ENCODE measurements at places on chromosomes 7 and 10.

GRCh38 chr10:84047258-84048010, 91.9 kb upstream of the GHITM start:
- DNase-seq: no peak

- DNase-seq: no peak
Observed at GRCh38 chr10:7475939-7476338, 65.1 kb upstream of the SFMBT2 start.

DNA sequence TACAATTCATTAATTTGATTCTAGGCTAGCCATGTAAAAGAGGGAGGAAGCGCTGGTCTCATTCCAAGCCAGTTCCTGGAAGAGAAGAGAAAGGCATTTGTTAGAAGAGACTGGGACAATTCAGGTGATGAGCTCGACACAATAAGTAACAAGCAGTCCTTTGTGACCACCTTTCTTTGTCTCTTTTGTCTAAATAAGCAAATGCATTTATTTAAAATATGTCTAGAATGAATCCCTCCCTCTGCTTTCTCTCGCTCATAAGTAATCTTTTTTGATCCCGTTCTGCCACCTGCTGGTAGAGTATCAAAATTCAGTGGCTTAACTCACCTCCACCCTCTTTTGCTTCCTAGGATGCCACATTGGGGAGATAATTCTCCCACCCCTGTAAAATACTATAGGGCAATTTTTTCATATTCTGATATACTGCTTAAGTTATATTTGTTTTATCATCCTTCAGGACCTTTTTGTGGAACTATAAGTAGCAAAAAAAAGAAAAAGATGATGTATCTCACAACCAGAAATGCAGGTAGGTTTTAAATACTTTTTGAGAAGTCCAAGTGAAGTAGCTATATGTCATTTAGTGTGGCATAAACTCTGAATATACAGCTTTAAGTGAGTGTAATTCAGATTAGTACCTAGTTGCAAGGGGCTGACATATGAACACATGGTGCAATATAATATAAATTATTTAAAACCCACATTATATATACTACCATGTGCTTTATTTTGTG, 91.5 kb downstream of the GSDME start:
- DNase-seq: peak; percentile 80

DNA sequence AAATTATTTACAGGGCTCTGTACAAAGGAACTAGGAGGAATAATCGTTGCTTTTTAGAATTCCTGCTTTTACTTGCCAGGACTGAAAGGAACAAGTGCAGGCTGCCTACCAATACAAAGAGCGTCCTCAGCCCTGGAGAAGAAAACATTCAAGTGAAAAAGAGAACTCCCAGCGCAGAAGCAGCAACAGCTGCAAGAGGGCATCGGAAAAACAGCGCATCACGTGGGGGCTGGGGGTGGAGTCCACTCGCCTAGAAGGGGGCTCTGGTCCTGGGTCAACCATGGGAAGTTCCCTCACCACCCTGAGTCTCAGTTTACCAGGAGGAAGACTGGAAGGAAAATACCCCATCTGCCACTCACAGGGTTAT, 385 bp upstream of the C10orf90 start:
- no peak for DNase-seq

- DNase-seq: no peak
Observed at GRCh38 chr7:121202834-121203233, 126.0 kb upstream of the WNT16 start.

- DNase-seq: no peak
Observed at GRCh38 chr10:80739328-80739727, 201.6 kb downstream of the SH2D4B start.

- DNase-seq: no peak
Observed at GRCh38 chr7:42236976-42237810, at the start of gene GLI3. Gene GLI3, minus strand, starts transcription at chr7:42237209. Its CDS starts 13,956 bp downstream, at chr7:42223253.

GRCh38 chr10:71646037-71646436, 73.5 kb downstream of the C10orf105 start:
- DNase-seq: no peak

DNA sequence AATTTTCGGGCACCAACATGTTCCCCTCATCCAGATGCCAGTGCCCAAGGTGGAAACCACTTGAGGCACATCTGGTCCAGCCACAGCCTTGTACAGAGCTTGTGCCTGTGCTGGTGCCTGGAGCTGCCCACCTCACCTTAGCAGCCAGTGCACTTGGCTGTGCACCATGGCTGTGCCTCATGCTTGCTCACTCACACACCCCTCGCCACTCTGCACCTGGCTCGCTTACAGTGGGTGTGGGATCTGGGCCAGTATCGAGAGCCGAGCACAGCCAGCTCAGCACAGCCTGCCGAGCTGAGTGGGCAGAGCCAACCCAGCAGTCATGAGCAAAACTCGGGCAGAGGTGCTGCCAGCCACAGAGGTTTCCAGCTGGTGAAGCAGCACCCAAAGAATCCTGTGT, 139.9 kb upstream of the NUPR2 start:
- DNase-seq: no peak

DNA sequence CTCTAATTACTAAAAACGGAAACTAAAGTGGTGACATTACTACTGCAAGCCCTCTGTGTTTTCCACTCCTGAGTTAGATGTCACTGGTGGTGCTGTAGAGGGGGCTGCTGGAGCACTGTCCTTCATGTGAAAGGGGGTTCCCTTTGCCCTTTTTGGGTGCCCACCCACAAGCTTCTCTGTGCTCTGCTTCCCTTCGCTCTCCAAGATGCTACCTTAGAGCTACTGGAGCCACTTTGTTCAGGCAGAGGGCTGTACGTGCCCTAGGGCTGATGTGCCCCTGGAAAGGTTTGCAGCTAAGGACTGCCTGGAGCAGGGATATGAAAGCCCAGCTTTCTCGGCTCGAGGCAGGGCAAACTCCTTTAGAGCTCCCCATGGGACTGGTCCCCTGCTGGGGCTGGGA, 28.3 kb downstream of the EMX2 start:
- DNase-seq: no peak

DNA sequence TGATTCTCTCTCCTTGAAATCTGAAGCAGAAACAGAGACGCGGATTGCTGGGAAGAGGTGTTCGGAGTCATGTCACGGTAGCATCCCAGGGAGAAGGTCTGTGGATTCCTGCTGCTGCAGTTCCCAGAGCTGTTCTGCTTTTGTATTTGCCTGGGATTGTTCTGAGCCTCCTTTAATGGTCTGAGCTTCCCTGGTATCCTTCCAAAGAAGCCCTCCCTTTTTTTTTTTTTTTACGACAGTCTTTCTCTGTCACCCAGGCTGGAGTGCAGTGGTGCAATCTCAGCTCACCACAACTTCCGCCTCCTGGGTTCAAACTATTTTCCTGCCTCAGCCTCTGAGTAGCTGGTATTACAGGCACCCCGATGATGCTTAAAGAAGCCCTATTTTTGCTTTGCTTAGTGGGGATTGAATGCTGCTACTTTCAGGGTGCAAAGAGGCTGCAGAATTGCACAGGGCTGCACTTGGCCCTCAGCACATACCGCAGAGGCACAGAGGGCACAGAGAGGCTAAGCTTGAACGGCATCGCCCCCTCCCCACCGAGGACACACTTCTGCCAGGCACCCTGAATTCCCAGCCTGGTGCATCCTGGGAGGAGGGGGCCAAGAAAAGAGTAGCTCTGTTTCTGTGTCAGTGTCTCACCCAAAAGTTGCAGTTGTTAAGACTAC, 208.6 kb upstream of the GALNT17 start:
- no peak for DNase-seq

GRCh38 chr10:59234194-59234593, 57.8 kb downstream of the PHYHIPL start:
- DNase-seq: no peak

- DNase-seq: no peak
Observed at GRCh38 chr10:88278912-88279311, 304.2 kb downstream of the RNLS start.

- DNase-seq: no peak
Observed at GRCh38 chr7:24835643-24836042, 78.4 kb upstream of the GSDME start.

DNA sequence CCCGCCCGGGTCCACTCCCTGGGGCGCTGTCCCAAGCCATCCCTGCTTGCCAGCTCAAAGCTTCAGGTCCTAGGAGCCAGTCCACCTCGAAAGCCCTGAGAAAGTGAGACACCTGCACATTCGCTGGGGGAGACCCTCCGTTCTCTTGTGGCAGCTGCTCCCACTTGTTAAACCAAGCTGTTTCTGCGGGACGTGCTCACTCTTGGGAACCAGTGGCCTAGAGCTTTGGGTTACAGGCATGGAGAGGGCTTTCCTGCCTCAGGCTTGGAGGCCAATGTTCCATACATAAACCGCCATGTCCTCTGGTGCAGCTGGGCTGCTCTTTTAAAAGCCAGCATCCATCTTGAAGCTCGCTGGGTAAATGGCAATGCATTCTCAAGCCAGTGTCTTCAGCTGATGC, 19.9 kb upstream of the TTYH3 start:
- DNase-seq: no peak

- no peak for DNase-seq
Observed at GRCh38 chr7:6533893-6534495, 17.3 kb downstream of the GRID2IP start.

GRCh38 chr7:139645572-139646523, 122.4 kb downstream of the CLEC2L start:
- DNase-seq: peak; percentile 58

GRCh38 chr7:94304878-94305277, 89.8 kb upstream of the COL1A2 start:
- DNase-seq: no peak

DNA sequence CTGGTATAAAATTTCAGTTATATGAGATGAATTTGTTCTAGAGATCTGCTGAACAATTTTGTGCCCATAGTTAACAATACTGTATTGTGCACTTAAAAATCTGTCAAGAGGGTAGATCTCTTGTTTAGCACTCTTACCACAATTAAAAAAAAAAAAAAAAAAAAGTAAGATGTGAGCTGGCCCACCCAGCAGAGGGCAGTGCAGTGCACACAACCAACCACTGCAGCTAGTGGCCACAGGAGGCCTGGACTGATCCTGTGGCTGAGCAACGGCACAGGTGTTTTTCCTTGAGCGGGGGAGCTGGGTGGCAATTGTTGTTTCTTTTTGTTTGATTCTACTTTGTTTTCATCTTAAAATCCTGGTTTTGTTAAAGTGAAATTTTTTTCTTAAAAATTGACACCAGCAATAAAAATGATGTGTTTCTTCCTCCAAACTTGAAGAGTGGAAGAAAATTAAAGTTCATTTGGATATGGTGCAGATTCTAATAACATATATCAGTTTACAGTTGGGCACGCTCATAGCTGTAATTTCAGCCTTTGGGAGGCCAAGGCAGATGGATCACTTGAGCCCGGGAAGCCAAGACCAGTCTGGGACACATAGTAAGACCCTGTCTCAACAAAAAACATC, 171.1 kb upstream of the TBX20 start:
- peak; percentile 5 for DNase-seq

DNA sequence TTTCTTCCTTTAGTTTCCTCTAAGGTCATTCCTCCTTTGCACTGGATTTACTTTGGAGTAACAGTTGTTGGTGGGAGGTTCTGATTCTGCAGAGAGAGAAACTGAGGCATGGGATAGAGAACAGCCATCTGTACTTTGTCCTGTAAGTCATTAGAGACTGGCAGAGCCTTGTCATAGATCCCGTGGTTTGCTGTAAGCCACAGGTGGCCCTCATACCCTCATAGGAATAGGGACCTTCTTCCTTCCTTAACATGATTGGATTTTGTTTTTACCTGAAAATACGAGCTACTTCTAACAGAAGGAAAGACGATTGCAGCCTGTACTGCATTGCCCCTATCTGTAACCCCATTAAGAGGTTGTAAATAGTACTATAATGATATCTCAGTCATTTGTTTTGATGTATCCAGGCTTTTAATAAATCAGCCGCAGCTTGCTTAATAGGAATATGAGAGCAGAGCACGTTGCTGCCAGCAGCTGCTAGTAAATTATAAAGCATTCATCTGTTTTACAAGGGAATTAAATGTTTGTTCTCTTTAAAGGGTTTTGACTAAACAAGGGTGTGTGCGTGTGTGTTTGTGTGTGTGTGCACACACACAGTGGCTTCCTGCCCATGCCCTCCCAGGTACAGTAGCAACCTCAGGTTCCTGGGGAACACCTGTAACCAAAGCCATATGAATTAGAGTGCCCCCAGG, 249.8 kb downstream of the AUTS2 start:
- peak; percentile 28 for DNase-seq

DNA sequence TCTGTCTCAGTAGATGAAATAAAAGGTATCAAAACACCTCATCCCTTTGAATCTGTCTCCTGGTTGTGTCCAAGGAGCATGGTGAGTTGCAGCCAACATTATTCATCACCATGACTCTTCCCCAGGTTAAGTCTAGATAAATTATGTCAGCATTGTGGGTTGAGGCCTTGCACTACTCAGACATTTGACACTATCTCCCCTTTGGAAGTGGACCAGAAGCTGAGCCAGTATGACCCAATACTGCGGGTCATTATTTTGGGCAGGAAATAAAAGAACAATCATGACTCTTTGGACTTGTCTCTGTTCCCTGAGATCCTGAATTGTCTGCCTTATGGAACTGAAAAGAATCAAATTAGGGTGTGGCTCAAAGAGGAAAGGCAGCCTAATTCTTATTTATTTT, 168.2 kb upstream of the FAM171A1 start:
- DNase-seq: no peak

DNA sequence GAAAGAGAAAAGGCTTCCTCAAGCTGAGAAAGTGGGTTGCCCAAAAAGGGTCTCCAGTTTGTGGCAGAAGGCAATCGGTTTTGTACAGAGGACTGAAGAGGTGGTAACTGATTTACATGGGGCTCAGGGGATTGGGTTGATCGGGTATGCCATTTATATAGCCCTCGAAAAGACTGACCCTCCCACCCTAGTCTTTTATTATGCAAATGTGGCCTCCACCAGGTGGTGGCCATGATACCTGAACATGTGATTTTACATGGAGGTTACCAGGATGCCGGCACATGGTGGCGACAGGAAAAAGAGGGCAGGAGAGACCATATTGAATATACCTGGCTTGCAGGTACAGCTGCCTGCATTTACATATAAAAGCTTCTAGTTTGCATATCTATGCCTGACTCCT, 36.7 kb downstream of the ATE1 start:
- no peak for DNase-seq

DNA sequence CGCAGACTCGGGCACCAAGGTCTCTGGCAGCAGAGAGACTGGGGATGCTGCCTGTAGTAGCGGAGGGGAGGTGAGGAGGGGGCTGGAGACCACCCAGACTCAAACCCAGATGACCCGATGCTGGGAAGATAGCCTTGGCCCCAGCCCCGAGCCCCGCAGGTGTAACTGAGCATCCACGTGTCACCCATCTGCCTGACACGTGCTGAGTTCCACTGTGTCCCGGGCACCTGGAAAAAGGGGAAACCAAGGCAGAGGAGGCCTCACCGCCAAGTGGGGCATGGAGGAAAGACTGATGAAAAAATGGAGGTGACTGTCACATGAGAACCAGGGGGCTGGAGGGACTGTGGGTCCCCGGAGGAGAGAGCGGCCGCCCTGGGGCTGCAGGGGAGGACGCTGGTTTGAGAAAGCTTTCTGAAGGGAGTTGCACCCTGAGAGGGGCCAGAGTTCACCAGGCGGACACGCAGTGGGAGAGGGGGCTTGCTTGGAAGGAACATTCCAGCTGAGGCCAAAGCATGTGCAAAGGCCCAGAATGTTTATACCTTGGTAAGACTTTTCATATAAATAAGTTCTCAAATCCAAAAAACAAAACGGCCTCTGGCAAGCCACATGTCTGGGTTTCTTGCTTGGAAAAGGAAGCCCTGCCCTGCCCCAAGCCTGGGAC, 27.4 kb upstream of the ELN start:
- DNase-seq: no peak

- no peak for DNase-seq
Observed at GRCh38 chr10:33303988-33304387, 30.5 kb downstream of the NRP1 start.

GRCh38 chr10:31051703-31052102, 20.0 kb upstream of the ZNF438 start:
- DNase-seq: no peak

GRCh38 chr10:124693396-124693795, 50.8 kb downstream of the FAM53B start:
- DNase-seq: peak; percentile 89

All from NCI-H510A treated with DMSO at 0.1 percent for 48 hours (cell line).